SJSA1 (cell line): ENCODE measurements at places on chromosomes 1 and 21.

- no peak overlapping the region for H3K27ac ChIP-seq
- H3K36me3 ChIP-seq: no peaks in the 10 kb centered on the region
- H3K27me3 ChIP-seq: no peaks in the 10 kb centered on the region
- H3K4me3 ChIP-seq: no peak overlapping the region
These were observed 26.1 kb downstream of the PALMD start for GRCh38 chr1:99672038-99672437.

GRCh38 chr1:207651583-207651982 is 6.7 kb downstream of the CR1L start:
- no peaks in the 10 kb centered on the region for H3K36me3 ChIP-seq
- no peak overlapping the region for H3K4me3 ChIP-seq
- H3K27me3 ChIP-seq: peaks cover 18% of the 10 kb centered on the region

DNA sequence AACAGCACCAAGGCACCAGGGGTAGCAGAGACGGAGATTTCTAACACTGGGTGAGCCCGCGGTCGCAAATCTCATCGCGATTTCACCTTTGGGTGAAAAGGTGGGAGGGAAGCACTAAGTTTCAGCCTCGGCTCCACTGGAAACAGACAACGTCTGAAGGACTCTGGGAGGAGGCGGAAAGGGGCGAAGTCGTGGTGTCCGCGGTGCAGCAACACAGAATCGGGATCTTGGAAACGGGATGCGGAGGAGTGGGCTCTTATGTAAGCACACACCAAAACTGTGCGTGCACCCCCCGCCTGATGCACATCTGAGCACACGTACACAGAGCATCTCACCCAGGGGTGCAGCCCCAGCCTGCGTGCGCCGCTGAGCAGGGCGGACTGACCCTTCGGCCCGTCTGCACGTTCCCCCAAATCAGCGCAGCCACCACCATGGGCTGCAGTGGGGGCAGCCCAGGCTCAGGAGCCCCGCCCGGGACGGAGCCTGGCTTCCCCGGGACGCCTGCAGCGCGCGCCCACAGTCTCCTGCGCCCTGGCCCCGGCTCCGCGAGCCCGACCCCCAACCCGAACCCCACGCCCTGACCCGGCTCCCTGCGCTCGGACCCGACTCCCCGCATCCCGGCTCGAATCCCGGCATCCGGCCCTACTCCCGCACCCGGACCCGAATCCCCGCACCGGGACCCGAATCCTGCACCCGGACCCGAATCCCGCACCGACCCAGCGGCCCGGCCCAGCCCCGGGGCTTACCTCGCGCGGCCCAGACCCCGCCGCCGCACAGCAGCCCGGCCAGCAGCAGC is 670 bp downstream of the CLSTN1 start:
- H3K4me1 ChIP-seq: peaks cover 35% of the 10 kb centered on the region
- no peaks in the 10 kb centered on the region for H3K27me3 ChIP-seq
- no peak for DNase-seq
- H3K27ac ChIP-seq: no peak overlapping the region

GRCh38 chr1:151809290-151809984 is 4.2 kb upstream of the LINGO4 start:
- peaks cover 5% of the 10 kb centered on the region; the same call in 1 of the 2 replicates for H3K4me1 ChIP-seq
- no peak overlapping the region for H3K4me3 ChIP-seq
- H3K27me3 ChIP-seq: peaks cover 16% of the 10 kb centered on the region
- no peak for DNase-seq

DNA sequence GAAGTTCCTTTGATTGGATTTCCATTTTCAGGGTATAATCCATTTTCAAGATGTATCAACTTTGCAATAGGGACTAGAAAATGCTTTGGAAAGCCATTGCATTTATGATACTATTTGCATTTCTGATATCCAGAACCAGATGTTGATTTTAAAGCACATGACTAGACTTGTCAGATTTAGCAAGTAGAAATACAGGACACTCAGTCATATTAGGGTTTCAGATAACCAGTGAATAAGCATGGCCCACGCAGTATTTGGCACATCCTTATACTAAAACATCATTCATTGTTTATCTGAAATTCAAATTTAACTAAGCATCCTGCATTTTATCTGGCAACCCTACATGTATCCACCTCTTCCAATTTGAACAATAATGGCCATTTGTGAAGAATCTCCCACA is 113.3 kb upstream of the DPT start:
- no peak overlapping the region for H3K27ac ChIP-seq
- no peaks in the 10 kb centered on the region for H3K27me3 ChIP-seq
- no peaks in the 10 kb centered on the region for H3K36me3 ChIP-seq
- no peaks in the 10 kb centered on the region for H3K4me1 ChIP-seq

DNA sequence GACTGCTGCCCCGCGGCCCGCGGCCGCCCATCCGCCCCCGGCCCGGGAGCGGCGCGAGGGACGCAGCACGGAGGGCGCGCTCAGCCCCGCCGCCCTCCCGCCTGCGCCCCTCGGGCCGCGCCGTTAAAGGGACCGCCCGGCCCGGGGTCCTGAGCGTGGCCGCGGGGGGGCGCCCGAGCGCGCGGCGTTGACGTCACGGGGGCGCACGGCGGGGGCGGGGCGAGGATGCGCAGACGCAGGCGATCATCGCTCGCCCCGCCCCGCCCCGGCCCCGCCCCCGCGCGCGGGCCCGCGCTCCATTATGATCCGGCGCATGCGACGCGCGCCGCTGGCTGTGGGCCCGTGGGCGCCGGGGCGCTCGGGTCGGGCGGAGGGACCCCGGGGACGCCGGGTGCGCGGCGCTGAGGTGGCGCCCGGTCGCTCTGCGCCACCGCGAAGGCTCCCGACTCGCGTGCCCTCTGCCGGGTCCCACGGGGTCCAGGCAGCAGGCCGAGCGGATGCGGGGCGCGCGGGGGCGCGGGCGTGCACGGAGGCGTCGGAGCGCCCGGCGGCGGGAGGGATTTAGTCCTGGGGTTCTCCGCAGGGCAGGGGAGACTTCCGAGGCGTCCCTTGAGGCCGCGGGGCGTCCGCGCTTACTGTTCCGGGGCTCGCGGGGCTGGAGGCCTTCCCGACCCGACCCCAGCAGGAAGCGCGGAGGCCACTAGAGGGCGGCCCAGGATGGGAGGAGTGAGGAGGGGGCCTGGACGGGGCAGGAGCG is at the start of gene DVL1:
TSS of gene DVL1 (minus strand) at position 163 of the 757 bp plus-strand sequence. CDS start 353 bp downstream, outside the sequence.
- H3K36me3 ChIP-seq: peaks cover 58% of the 10 kb centered on the region
- peak within 1 kb of the TSS; percentile 89 for H3K27ac ChIP-seq
- peaks cover 47% of the 10 kb centered on the region for H3K4me1 ChIP-seq
- no peaks in the 10 kb centered on the region for H3K27me3 ChIP-seq
- peak within 1 kb of the TSS; percentile 100 for H3K4me3 ChIP-seq

DNA sequence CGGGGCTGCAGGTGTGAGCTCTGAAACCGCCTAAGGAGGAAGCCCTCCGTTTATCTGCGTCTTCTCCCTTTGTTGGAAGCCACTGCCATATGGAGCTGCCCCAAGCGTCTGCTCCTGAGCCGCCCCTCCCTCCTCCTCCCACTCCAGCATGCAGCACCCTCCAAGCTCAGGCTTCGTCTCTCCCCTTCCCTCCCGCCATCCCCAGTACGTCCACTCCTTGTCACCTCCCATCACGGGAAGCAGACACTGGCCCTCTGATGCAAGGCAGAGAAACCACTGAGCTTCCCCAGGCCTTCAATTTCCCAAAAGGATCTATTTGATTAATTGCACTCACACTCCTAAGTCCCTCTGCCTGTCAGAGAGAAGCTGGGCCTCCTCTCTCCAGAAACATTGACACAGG is 52.5 kb downstream of the NFASC start:
- no peak overlapping the region for H3K4me3 ChIP-seq
- no peak overlapping the region for H3K27ac ChIP-seq
- H3K36me3 ChIP-seq: no peaks in the 10 kb centered on the region
- no peaks in the 10 kb centered on the region for H3K4me1 ChIP-seq

GRCh38 chr1:8363186-8363766 is 45.4 kb downstream of the SLC45A1 start:
- H3K4me1 ChIP-seq: 0 out of 2 replicates have a peak, but pooled peaks cover 8% of the 10 kb centered on the region
- H3K36me3 ChIP-seq: peaks cover 70% of the 10 kb centered on the region
- no peak for DNase-seq
- no peak overlapping the region for H3K27ac ChIP-seq
- H3K27me3 ChIP-seq: no peaks in the 10 kb centered on the region
- no peak overlapping the region for H3K4me3 ChIP-seq
